Stimulated activated CD4-positive, alpha-beta T cell treated with anti-CD3 and anti-CD28 coated beads, Interleukin-4, amount 100 ng/mL, for 4 hours (primary cell): ENCODE measurements at places on chromosomes 1 and 21.

DNA sequence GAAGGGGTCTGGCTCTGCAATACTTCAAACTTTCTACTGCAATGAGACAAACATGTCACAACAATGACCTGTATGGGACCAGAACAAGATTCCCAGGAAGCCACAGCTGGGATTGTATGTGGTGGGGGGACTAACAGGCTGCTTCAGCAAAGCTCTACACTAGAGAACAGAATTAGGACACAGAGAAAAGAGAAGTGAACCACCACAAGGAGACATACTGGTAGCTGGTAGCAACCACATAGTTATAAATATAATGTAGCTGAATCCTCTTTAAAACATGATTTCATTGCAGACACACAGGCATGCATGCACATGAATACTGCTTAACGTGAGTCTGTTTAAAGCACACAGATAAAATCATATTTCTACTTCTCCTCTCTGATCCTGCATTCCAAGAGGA, 3.5 kb upstream of the ILDR2 start:
- no peak for DNase-seq

GRCh38 chr1:51567653-51568052, 48.6 kb upstream of the EPS15 start:
- DNase-seq, result no peak

- DNase-seq, result no peak
Measured at GRCh38 chr21:36654796-36655325, 44.1 kb upstream of the SIM2 start.

DNA sequence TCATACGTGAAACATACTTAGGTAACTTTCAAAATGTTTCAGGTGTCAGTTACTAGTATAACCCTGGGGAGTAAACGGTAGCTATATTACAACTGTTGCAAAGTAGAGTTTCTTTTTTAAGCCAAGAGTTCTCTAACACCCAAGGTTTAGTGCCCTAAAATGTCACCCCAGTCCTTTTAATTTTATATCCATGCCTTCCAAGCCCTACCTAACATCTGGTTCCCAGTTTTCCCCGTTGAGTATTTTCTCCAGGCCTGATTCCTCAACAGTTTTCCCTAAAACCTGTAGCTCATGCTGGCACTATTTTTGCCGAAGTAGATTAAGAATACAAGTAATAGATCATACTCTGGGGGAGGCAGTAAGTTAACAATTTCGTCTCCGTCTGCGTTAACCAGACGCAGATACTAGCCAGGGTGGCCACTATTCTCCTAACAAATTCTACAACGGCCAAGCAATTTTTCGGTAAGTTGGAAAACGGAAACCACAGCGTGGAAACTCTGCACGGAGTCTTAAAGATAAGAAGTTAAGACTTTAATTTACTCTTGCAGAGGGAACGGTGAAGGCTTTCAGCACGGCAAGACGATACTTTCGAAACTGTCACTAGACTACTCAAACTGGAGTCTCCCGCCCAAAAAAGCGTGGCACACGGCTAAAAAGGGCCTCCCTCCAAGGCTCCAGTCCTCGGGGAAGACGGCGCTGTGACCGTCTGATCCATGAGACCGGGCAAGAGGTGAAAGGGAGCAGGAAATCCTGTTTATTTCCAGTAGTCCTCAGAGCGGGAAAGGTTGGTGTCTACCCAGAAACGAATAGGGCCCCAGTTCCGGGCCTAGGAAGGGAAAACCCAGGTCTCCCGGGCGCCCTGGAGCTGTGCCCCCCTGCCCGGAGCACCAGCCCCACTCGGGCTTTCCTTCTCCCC, 945 bp downstream of the SRSF4 start:
- no peak for DNase-seq

- no peak for DNase-seq
Measured at GRCh38 chr21:39923476-39923875, 56.2 kb downstream of the PCP4 start.
